ENCODE measurements at places on chromosomes 6 and 20.

DNA sequence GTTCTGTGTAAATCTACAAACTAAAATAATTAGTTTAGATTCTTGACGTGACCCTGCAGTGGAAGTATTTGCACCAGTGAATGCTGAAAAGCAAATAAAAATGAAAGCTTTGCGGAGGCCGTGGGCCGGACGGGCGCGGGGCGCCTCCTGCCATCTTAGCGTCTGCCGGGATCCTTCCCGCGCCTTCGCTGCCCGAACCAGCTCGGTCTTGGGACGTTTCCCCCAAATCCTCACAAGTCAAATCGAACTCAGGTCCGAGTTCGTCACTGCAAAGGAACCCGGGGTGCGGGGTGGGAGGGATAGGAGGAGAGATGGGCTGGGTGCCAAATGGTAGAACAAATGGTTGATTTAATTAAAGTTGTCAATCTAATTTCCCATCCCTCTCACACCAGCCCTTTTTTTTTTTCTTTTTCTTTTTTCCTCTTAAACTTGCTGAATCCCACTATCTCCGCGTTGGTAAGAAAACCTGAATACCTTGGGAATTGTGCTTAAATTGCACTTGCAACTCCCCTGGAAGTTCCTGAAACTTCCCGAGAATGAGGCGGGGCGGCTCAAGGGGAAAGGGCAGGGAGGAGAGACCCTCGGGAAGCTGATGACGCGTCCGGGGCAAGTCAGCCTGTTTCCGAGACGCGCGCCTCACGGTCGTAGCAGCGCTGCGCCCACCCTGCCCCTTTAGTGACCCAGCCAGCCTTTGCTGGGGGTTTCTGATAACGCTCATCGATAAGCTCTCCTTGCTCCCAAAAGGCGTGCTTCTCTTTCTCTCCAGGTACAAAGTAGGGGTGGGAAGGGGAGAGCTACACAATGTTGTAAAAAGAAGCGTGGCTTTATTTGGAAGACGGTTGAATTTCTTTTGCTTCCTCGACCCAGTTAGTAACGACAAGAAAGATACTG is 1.8 kb downstream of the GJA1 start:
- no peak for DNase-seq

DNA sequence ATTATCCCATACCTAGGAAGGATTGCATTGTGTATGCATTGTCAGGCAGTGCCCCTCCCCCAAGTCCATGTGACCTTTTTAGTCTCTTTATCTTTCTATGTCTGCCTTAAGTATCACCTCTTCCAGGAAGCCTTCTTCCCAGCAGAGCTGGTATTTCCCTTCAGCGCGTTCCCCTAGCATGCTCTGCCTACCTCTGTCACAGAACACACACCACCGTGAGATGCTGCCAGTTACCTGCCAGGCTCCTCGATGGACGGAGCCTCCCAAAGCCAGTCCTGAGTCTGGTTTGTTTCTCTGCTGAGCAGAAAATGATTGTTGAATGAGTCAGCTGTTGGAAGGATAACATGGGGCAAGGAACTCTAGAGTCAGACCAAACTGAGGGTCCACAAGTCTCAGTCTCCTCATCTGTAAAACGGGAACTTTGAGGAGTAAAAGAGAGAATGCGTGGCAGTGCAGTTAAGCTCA is 11.3 kb upstream of the ZNF335 start:
- DNase-seq, result no peak

DNA sequence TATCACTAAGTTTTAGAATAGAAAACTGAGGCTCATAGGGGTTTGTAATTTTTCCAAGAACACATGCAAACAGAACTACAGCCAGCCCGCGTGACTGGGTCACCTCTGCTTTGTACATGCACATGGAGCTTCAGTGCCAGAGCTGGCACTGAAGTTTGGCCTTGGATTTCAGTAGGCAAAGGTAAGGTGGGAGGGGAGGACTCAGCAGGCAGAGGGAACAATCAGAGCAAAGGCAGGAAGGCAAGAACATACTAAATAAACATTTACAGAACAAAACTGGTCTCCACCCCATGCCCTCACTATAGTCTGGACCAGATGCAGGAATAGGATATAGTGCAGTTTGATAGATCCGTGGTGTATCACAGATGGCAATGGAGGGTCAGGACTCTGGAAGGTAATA is 13.6 kb upstream of the ABRACL start:
- DNase-seq, result no peak

GRCh38 chr6:102026649-102027048 is 633.1 kb downstream of the GRIK2 start:
- DNase-seq, result no peak

DNA sequence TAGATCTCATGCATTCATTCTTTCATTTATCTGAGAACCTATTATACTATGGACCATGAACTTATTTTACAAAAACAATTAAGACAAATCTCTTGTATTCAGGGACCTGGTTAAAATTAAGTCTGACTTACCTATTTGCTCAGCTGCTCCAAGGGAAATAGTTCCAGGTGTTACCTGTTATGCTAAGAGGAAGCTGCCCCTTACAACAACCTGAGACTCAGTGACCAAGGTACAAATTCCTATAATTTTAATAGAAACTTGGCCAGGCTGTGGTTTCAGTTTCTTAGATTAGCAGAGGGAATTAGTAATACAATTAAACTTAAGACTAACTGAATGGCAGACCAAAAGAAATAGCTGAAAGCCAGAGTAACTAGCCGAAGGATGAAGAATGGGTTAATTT is 48.2 kb upstream of the GMPR start:
- DNase-seq, result no peak

DNA sequence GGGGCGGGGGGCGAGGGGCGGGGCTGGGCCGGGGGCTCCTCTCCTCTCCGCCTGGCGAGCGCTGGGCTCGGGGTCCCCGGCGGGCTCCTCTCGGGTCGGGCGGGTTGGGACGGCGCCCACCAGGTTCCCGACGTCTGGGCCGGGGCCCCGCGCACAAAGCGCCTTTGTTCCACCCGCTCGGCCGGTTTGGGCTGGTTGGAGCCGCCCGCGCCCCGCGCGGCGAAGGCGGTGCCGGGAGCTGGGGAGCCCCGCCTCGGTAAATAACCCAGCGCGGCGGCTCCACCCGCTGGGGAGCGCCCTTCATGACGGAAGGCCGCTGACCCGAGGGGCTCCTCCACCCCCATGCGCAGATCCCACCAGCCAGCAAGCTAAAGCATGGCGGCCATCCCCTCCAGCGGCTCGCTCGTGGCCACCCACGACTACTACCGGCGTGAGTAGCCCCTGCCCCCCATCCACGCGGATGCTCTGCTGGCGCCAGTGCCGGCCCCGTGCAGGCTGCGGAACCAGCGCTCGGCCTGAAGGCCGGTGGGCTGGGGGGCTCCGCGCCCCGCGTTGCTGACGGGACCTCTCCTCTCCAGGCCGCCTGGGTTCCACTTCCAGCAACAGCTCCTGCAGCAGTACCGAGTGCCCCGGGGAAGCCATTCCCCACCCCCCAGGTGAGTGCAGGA is 503 bp downstream of the PPDPF start:
- DNase-seq, result peak; percentile 62

DNA sequence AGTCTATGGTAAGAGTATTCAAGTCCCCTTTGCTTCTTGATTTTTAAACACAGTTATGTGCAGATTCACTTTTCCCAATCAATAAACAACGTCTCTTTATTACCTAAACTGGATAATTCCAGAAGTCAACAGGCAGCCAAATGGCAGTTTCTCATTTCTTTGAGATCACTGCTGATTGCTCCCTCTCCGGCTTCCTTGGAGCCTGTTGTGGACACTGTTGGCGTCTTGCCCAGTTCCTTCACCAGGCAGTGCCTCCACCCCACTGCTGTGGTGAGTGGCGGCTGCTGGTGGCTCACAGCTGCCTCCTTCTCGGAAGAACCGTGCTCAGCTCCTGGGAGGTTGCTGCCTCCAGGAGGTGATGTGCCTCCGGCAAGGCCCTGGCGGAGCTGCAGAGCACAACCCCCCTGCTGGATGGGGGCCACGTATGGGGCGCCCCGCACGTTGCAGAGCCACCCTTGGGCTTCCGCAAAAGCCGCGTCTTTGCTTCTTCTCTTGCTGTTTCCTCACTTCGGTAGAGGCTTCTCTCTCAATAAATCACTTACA is 105.1 kb upstream of the CNKSR3 start:
- no peak for DNase-seq

GRCh38 chr6:87103977-87104601 is 9.2 kb upstream of the CGA start:
- no peak for DNase-seq

- DNase-seq, result no peak
Measured at GRCh38 chr20:44231713-44232468, 15.2 kb upstream of the GDAP1L1 start.

DNA sequence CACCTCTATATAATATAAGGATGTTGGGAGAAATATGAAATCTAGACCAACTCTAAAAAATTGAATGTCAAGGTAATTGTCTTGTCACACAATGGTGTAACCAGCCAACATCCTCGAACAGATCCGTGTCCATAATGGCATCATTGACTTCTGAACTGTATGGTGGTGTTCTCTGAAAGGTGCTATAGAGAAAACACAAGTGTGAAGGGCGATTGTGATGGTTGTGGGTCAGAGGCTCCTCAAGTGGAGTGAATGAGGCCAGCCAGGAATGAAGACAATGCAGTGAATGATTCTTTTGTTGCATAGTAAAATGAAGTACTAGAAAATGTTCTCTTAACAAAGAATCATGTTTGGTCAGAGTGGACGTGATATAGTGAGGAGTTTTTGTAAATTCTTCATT is 58.3 kb downstream of the CARMIL1 start:
- DNase-seq, result no peak

DNA sequence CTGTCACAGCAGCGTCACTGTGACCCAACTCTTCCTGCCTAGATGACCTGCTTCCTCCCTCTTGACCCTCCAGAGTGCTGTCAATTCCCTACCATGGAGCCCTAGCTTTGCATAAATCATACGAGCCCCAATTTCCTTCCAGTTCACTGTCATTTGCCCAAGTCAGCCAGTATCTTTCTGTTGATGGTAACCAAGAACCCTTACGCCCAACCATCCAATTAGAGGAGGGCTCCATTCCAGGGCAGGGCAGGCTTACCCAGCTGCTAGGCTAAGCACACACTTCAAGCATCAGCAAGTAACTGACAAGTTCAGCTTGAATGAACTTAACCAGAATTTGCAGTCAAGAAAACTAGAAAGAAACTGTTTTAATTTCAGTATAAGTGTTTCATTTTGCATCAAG is 25.7 kb downstream of the WFDC3 start:
- DNase-seq, result no peak

GRCh38 chr6:112409311-112409710 is 62.2 kb downstream of the RFPL4B start:
- no peak for DNase-seq

DNA sequence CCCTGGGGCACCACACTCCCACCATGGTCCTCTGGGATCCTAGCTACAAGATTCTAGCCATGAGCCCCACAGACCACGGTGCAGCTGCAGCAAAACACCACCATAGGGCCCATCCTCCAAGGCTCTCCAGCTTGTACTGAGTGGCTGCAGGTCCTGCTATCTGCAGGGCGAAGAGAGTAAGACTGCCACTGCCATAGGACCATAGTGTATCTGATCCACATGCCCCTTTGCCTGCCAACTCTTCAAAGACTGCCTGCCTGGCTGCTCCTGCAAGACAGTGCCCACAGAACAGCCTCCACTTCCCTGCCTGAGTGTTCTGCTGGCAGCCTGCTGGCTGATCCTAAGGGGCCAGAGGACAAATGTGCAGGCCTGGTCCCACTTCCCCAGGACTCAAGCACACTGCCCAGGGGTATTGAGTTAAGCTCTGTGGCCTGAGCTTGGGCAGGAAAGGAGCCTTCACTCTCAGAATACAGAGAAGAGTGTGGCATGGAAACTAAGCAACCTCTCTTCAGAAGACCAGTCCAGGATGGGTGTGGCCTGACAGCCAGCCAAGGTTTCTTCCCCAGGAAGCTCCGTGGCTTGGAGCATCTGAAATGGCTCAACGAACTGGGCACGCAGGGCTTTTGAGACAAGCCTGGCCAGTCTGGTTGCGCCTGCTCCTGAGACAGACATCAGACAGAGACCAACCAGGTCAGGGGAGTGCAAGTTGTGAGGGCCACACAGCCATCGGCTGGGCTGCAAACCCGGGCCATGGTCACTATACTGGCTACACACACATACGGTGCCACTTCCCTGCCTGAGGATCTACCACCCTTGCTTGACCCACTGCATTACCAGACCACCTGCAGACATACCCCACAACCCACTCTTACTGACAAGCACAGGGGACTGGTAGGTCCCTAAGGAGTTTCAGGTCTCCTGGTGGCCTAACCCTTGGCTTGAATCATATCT is 54.5 kb downstream of the RNGTT start:
- no peak for DNase-seq

DNA sequence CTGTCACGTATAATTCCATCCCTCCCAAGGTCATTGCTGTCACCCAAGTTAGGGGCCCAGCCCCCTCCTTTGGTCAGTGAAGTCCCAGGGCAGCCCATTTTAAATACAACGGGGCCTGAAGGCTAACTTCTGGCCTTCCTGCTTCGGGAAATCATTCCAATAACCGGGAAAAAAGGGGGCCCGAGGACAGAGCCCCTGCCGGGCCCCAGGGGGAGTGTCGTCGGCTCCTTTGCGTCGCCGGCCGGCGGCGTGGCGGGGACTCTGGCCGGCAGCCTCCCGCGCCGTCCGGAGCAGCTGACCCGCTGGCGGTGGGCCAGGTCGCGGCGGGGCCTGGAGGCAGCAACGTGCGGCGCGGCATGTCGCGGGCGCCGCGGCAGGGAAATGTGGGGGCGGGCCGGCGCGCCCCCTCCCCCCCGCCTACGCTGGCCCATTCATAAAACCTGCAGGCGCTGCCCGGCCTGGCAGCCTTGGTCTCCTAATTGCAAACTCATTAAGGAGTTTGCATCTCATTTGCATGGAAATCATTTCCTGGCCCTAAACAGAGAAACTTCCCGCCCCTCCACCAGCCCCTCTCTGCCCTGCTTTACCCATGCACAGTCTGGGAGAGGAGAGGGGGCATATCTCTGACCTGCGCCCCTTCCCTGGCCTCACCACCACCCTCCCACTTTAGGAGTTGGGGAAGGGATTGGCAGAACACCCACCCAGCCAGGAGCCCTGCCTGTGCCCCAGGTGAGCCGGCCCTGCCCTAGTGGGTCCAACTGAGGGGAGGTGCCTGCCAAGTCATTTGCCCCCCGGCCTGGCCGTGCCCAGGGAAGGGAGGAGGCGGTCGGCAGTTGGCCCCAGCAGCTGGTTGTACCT is 50.7 kb downstream of the MRPL14 start:
- DNase-seq, result no peak

- DNase-seq, result no peak
Measured at GRCh38 chr6:17258749-17259148, 22.4 kb upstream of the RBM24 start.

DNA sequence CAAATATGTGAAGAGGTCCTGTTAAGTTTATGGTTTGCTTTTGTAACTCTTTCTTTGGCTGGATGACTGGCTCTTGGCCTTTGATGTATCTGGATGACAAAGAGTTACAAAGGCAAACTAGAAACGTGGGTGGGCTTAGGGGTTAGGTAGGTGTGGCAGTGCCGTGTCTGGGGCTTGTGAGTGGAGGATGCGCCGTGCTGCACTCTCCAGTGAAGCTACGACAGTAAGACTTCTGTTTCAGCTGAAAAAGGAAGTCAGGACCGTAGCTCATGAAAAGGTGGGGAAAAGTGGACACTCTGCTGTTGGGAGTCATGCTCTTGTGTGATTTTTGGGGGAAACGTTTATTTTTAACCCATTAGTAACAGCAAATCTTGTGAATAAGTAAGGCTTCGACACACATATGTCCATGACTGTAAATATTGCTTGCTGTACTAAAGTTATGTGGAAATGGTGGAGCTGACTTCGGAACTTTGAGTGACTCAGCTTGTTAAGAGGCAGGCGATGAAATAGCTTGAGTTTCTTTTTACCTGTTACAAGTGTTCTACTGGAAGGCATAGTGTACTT is 45.6 kb downstream of the DUSP22 start:
- DNase-seq, result no peak

GRCh38 chr6:3654898-3655297 is 96.6 kb downstream of the PXDC1 start:
- DNase-seq, result no peak

GRCh38 chr20:39661833-39662232 is 699.7 kb downstream of the DHX35 start:
- no peak for DNase-seq
